ENCODE measurements at places on chromosomes 7 and 10.
A peak's percentile ranks its signal among the peaks of the same experiment; 100 is the strongest.

GRCh38 chr10:120584786-120585185, 127.8 kb downstream of the PLPP4 start:
- no peak for DNase-seq

DNA sequence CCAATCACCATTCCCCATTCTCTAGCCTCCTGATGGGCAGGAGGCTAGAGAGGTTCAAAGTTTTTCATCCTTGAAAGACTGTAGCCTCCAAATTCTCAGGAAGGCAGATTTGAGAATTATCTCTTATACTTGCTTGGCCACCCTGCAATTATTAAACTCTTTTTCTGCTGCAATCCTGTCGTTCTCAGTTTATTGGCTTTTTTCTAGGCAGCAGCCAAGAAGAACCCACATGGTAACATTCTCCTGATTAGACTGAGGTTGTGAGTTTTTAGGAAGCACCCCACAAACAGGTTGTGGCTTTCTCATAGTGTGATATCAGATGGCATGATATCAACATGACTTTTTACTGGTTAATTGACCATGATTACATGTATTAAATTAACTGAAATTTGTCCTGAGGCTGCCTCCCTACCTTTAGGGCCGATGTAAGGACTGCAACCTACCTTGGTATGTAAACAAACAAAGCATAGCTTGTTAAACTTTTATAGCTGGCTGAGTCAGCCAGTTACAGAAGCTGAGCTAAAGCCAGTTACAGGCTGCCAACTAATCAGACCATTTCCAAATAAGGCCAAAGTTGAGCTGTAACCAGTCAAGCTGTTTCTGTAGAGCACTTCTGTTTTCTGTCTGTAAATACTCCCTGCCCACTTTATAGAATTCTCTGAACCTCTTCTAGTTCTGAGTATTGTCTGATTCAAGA, 3.2 kb upstream of the ZNF248 start:
- DNase-seq: peak; percentile 44

- DNase-seq: peak; percentile 79
Measured at GRCh38 chr10:3068201-3068967, 1.0 kb downstream of the PFKP start.

- no peak for DNase-seq
Measured at GRCh38 chr7:929311-929711, 25.2 kb downstream of the ADAP1 start.

DNA sequence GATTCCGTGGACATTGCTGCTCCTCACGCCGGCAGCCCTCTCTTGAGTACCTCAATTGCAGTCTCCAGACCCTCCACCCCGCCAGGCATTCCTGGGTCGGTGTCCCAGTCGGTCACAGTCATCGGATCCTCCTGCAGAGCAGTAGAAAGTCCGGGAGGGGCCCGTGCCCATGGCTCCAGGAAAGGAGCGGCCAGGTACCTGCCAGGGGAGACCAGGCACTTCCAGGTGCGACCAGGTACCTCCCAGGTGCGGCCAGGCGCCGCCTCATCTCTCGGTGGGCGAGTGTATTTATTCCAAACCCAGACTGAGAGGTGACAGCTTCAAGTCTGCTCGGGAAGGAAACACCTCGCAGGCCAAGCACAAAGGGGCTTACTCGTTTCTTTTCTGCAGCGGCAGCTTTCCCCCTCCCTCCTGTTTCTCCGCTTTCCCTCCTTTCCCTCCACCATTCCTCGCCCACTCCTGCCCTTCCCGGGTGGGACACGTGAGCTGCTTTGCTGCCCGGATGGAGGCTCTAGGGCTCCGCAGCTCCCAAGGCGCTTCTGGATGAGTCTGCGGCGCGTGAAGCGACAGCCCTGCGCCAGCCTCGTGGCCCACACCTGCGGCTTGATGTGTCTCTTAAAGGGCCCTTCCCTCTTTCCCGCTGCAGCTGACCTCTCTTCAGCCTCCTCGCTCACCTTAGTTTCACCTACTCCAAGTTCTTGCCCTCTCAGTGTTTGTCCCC, 39.4 kb upstream of the AGK start:
- DNase-seq: peak; percentile 0

DNA sequence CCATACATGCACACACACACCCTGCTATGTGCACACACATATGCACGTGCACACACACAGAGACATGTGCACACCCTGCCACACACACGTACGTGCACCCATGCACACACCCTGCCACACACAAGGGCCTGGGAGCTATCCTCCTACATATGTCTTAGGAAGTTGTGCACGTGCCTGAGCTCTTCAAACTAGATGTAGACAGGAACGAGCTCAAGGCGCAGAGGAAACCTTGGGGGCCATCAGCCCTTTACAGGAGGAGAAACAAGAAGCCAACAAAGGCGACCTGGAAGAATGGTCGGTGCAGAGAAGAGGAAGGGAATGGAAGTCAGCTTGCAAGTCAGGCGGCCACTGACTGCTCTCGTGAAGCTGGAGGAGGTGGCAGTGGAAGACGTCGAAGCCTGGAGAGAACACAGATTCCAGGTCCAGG, 58.7 kb downstream of the AOC1 start:
- DNase-seq: no peak

DNA sequence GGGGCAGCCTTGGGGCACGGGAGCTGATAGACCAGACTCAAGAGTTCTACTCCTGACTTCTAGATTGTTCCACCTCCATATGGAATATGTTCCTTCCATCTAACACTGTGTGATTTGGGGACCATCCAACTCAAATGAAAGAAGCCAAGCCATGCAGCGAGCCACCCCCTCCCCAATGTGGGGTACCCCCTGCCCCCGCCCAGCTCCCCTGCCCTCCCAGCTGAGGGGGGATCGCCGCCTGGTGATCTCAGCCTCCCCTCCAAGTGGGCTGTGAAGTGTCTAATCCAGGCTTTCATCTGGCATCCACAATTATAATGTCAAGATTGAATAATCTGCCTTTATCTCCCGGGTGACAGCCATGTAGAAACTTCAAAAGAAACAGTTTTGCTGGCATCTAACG, 246.1 kb downstream of the RPS24 start:
- no peak for DNase-seq

DNA sequence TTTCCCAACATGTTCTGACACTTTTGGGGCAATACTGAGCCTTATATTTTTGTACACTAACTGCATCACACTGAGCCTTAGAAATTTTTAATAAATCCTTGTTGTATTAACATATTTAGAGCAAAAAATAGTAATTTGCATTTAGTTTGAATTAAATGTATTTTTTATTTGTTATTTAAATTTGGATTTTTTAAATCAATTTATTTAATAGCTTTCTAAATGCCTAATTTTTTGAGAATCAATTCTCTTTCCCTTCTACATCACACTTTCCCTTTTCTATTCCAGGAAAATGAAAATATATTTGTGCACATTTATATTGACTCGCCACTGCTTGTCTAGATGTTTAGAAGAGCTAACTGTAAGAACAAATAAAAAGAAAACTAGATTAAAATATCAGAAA, 414.6 kb upstream of the POM121L12 start:
- DNase-seq: no peak

GRCh38 chr10:96379758-96380157, 21.0 kb upstream of the OPALIN start:
- DNase-seq: no peak

DNA sequence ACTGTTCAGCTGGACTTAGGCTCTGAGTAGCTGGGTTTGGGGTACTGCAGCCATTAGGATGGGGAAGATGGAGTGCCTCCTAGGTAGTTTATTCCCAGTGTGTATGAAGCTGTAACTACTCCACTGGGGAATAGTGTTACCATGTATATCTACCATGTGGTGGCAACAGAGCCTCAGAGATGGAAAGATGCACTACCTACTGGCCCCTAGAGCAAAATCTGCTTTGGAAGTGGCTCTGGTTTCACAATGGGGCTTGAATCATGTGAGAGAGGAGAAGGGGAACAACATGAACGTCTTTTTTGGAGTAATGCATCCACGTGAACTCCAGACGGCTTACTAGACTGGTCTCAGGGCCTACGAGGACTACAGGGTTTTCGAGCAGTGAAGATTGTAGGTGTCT, 167.3 kb downstream of the CALCR start:
- no peak for DNase-seq

DNA sequence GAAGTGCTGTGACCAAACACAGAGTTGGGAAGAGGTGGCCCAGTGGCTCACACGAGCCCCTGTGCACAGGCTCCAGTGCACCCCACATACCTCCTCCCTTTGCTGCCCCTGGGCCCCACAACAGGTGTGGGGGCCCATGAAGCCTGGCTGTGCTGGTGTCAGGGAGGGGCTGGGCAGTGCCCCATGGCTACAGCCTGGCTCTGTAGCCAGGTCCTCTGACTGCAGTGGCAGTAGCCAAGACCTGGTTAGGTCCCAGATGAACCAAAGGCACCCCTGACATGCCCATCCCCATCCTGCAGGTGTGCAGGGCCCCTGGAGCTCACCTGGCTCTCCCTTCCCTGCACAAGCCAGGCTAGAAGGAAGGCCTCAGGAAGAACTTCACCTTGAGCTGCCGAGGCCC, 176.3 kb downstream of the GRID1 start:
- DNase-seq: no peak

GRCh38 chr7:22934023-22934422, 79.9 kb downstream of the HYCC1 start:
- DNase-seq: peak; percentile 80

DNA sequence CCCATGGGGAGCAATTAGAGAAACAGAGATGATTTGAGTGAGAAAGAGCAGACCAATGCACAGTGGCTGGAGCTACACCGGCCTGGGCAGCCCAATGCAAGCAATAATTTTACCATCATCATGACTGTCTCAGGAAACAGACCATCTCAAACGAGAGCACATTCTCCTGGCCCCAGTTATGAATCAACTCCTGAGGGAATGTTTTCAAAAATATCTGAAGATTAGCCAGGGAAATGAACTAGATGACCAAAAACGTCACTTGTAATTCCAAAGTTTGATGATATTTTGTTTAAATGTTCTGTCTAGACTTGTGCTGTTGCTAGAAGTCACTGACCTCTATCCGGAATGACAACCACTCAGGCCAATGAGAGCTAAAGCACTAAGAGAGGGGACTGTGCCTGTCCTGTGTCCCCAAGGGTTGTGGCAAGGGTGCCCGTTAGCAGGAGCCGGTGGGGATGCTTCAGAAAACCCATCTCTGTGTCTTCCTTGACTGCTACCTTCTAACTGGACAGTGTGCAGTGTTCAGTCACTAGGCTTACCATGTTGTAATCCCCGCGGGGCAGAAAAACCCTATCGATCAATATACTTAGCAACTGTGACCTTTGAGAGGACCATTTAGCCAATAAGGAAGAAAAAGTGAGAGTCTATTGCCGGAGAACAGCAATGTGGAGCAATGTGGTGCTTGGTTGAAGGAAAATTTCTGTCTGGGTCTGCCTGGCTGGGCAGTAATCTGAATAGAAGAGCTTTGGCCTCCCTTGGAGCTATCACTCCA, 202.4 kb downstream of the ADAM12 start:
- DNase-seq: peak; percentile 58

GRCh38 chr10:60073781-60074656, 167.7 kb upstream of the CCDC6 start:
- no peak for DNase-seq

DNA sequence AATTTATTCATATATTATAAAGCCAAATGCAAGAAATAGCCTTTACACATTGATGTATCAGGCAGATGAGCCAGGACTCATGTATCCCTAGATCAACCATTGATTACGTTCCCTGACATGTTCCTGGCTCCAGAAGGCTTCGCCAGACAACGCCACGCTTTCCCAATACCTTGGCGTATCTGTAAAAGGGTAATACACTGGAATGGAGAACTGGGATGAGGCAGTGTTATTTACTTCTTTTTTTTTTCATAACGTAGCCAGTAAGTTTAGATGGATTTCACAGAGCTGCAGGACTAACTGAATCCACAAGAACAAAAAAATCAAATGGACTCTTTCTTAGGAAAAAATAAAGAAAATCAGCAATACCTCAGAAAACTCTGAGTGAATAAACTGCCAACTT, 588.1 kb upstream of the SEMA3D start:
- no peak for DNase-seq

- DNase-seq: no peak
Measured at GRCh38 chr10:37269554-37270256, 144.3 kb downstream of the ANKRD30A start.

DNA sequence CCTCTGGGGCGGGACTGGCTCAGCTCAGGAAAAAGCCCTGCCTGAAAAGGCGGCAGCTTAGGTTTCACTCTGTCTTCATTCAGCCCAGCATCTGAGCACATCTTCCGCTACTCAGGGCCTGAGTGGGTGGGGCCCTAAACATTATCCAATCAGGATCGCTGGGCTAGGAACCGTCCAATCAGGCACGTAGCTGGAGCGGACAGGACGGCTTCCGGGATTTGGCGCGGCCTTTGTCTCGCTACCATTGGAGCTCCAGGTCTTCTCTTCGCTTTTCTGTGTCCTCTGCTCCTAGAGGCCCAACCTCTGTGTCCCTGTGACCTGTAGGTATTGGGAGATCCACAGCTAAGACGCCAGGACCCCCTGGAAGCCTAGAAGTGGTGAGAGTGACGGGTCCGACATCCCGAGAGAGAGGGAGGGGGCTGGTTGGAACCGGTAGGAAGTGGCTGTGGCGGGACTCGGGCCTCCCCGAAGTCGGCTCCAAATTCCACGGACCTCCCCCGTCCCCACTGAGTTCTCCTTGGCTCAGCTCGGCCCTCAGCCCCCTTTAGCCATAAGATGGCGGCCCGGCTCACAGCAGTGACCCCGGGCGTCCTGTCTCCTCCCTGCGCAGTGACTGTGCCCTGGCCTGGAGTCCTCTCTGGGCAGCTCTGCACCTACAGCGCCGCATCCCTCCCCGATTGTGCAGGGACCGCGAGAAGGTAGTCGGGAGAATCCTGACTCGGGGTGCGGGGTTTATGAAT, 99.1 kb downstream of the ZNF680 start:
- DNase-seq: peak; percentile 69

DNA sequence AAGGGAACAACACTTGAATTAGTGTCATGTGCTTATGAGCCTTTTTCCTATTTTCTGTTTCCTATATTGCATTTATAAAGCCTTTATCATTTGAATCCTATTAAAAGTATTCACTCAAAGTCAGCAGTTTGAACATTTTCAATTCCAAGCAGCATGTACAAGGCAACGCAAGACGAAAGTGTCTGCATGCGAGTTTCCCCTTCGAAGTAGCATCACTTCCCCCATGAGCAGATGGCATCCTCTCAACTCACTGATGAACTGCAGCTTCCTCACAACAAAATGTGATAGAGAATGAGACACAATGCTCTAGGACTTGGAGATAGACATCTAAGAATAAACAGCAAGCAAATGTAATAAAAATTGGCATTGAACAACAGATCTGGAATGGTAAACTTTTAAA, 270.7 kb downstream of the PRPF18 start:
- DNase-seq: no peak
